B cell (primary cell): ENCODE measurements at places on chromosomes 4 and X. TPM values are rescaled to one million over a fixed set of nuclear protein-coding genes. Genes with fewer than 3 reads are reported as not detected.

DNA sequence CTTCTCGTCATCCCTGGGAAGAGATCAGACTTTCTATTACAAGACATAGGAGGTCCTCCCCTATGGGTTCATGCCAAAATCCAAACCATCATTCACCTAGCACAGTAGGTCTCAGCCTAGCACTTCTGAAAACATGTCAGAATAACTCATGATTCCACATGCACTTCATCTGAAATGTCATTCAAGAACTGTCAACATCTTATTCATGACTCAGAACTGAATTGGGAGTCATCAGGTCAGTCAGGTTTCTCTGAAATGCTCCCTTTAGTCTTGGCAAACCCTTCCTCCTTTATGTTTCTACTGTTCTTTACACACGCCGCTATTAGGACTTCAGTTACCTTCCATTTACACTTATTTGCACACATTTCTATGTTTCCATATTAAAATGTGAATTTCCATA is 67.2 kb downstream of the ANTXR2 start:
- no peak for DNase-seq

GRCh38 chr4:38664706-38665401 is 855 bp downstream of the KLF3 start:
- DNase-seq = peak; percentile 63

GRCh38 chr4:19850909-19851308 is 400.8 kb upstream of the SLIT2 start:
- no peak for DNase-seq

DNA sequence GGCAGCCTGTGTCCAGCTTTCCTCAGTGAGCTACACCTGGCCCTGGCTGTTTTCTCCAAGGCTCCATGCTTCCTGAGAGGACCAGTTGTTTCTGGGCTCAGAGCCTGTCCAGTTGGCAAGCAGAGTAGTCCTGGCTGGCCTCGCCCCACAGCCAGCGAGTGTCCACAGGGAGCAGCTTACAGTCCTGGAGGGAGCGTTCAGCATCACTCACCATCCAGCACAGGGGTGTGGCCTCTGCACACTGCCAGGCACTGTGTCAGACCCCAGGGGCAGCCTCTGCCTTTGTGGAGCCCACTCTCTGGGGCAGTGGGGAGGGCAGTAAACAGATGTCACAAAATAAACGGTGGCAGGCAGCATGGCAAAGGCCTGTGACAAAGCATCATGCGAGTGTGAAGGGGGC is 23.9 kb downstream of the EVC start:
- DNase-seq = no peak

DNA sequence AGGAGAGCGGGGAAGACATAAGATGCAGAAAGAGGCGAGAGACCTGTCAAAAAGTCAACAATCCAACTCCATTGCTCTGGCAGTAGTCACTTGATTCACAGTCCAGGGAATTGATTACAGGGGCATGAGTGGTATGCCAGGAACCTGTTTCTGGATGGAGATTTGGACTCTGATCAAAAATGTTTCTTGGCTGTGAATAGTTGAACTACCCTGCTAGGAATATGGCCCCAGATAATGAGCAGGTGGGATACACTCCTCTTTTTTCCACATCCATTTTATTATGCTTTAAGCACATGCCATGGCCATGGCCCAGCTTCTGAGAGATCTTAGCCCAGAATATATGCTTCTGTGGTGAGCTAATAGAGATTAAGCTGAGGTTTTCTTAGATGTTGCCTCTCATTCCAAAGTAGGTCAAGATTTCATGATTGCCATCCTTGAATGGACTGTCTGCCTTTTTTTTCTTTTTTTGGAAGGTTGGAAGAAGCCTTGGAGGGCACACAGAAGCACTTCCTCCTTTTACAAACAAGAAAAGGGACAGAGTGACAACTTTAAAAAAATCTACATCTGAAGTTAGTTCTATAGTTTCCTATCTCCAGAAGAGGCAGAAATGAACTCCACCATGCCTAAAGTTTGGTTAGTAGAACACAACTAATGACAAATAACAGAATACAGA is 121.9 kb downstream of the KIT start:
- no peak for DNase-seq

Gene ACOX3
- total RNA-seq = 20.7 and 23.1 TPM in 2 replicates

Gene TEX13C
- not detected in 2 replicates for total RNA-seq

Gene KLHL4
- not detected in 2 replicates for total RNA-seq

Gene APBB2
- 12.6 and 15.8 TPM in 2 replicates for total RNA-seq
